ENCODE measurements at places on chromosomes 2 and 18.

DNA sequence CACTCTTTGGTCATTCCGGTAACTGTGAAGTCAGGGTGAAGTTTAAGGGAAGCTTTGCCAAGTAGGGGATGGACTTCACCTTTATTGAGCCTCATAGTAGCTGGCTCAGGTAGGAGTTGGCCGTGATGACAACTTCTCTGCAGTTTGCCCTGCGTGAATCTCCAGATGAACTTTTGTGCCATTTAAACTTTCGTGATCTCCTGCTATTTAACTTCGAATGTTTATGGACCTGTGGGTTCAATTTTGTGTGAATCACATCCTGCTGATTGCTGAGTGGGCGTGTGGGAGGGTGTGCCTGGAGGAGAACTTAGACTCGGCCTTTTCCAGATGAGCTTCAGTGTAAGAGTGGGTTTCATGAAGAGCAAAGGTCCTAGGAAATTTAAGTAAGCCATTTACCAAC, 4.2 kb downstream of the UGT1A1 start:
- DNase-seq = no peak

GRCh38 chr2:234147335-234147861, 96.9 kb downstream of the SPP2 start:
- no peak for DNase-seq

DNA sequence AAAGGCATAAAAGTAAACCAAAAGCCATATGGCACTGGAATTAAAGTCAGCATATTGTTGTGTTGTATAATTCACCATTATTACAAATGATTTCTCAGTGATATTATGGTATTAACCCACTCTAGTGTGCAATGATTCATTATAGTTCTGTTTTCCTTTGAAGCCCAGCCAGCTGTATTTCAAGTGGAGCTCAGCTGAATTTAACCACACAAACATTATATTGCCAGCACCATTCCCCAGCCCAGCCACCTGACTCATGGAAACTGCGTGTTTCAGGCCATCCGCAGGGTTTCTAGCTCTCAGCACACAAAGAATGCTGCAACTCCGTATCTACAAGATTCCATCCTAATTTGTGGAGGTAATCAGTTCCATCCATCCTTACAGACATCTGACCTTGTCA, 166.8 kb upstream of the CHAC2 start:
- DNase-seq = no peak

- DNase-seq = no peak
Observed at GRCh38 chr2:145096582-145096981, 576.7 kb upstream of the ZEB2 start.

GRCh38 chr2:169891593-169892298, 64.5 kb downstream of the UBR3 start:
- no peak for DNase-seq

DNA sequence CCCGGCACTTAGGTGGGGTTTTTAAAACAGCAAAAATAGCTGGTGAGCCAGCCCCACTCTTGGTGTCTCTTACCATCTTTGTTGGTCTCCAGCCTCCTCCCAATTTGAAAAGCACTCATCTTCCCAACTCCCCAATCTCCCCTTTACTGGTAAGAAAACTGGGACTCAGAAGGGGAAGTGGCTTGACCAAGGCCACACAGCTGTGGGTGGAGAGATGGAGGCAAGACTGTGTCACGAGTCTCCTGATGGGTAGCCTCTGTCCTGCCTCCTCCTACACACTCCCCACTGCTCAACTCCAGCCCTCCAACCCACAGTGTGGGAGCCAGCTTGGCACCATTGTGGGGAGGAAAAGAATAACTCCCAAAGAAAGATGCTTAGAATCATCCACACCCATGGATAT, 140.4 kb downstream of the SMAD2 start:
- DNase-seq = no peak

- DNase-seq = no peak
Observed at GRCh38 chr2:101306410-101306809, 2.1 kb downstream of the RNF149 start.

GRCh38 chr2:145221516-145221915, 701.6 kb upstream of the ZEB2 start:
- no peak for DNase-seq

GRCh38 chr2:177080746-177081284, 131.8 kb upstream of the HNRNPA3 start:
- DNase-seq = no peak

- no peak for DNase-seq
Observed at GRCh38 chr2:71611247-71611646, 157.9 kb downstream of the DYSF start.

DNA sequence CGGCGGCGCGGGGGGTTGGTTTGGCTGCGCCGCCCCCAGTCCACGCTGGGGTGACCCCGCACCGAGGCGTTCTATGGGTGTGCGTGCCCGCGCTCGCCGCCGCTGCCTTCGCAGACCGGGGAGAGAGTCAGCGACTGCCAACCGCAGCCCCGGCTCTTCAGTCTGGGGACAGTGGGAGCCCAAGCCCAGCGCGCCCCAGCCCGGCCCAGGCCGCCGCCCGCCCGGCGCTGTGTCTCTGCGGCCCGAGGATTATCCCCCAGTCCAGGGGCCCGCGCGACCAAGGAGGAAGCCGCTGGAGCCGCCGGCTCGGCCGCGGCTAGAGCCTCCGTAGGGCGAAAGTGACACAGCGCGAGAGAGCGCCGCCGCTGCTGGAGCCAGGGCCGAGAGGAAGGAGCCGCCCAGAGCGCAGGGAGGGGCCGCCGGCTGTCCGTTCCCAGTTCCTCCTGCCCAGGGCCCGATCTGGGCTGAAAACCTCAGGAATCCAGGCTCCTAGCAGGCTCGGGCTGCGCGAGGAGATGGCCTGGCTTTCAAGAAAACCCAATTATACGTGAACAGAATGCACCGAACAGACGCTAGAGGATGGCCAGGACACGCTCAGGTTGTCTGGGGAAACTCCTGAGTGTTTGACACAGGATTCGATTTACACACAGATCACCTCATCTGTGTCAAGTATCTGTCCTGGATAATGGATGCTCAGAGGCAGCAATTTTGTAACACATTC, 2.4 kb downstream of the CTIF start:
- DNase-seq = no peak

- no peak for DNase-seq
Observed at GRCh38 chr2:215619022-215619958, 183.4 kb upstream of the FN1 start.

DNA sequence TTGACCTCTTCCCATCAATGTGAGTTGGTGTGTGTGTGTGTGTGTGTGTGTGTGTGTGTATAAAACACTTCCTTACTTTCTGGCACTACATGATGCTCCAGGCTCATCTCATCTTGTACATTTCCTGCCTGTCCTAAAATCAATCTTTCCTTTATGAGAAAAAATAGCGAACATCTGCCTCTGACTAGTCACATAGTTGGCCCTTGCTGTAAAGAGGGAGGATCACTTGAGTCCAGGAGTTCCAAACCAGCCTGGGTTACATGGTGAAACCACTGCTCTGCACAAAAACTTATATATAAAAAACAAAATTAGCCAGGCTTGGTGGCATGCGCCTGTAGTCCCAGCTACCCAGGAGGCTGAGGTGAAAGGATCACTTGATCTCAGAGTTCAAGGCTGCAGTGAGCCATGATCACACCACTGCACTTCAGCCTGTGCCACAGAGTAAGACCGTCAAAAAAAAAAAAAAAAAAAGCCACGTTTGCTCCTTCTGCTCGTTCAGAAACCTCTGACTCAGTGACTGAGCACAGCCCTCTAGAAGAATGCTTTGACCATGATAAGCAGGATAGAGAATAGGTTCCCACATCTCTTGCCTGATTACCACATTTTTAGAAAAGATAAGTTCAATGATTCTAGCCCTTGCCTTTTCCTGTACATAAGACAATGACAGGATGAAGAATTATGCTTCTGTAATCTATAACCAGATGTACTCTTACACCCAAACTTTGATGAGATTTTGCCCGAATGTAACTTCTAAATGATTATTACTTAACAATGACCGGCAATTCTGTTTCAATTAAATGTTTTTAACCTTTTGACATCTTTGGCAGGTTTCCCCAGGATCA, 45.2 kb upstream of the ST3GAL5 start:
- no peak for DNase-seq

- no peak for DNase-seq
Observed at GRCh38 chr2:75018162-75018561, 59.7 kb downstream of the POLE4 start.

DNA sequence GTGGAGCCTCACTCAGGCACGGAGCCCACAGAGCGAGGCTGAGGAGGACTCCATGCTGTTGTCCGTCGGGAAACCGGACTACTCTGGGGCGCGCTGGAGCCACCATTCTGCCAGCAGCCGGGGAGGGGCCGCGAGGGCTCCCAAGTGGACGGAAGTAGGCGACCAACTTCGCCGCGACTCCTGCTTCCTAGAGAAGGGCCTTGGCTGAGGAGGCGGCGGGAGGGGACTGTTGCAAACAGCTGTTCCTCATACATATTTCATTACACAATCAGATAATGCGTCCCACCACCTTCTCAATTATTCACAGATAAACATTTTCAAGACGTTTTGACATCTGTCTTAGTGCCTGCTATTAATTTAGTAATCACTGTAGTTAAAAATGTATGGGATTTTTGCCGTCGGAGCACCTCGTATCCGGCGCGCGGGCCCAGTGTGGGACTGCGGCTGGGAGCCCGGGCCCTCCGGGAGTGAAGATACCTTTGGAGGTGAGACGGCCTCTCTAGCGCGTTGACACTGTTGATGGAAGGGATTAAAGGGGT, 11.7 kb upstream of the SIX3 start:
- no peak for DNase-seq

DNA sequence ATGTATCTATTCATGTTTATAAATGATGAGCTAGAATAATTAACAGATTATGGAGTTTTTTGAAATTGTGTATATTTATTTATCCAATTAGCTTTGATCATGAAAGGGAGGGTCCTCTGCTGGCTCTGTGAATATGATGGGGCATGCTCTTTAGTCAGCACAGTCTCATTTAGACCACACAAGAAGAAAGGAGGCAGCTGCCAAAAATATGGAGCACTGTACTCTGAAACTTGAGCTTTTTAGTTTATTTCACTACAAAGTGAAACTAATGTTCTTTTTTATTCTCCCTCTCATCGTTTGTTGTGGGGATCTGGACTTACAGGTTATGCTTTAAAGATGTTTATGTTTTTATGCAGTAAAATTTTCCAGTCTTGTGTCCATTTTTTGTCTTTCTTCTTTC, 266.9 kb upstream of the GULP1 start:
- DNase-seq = no peak

DNA sequence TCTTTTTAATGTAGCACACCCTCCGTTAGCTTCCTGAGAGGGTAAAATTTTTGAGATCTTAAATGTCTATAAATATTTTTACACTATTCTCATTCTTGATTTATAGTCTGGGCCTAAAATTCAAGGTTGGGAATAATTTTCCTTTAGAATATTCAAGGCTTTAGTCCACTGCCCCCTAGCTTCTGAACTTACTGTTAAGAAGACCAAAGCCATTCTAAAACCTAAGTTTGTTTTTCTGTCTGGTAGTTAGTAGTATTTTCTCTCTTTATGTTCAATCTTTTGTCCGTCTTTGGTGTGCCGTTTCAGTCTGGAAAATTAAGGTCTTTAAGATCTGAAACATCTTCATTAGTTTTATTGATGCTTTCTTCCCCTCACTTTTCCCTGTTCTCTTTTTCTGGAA, 14.5 kb downstream of the OSBPL6 start:
- DNase-seq = no peak

DNA sequence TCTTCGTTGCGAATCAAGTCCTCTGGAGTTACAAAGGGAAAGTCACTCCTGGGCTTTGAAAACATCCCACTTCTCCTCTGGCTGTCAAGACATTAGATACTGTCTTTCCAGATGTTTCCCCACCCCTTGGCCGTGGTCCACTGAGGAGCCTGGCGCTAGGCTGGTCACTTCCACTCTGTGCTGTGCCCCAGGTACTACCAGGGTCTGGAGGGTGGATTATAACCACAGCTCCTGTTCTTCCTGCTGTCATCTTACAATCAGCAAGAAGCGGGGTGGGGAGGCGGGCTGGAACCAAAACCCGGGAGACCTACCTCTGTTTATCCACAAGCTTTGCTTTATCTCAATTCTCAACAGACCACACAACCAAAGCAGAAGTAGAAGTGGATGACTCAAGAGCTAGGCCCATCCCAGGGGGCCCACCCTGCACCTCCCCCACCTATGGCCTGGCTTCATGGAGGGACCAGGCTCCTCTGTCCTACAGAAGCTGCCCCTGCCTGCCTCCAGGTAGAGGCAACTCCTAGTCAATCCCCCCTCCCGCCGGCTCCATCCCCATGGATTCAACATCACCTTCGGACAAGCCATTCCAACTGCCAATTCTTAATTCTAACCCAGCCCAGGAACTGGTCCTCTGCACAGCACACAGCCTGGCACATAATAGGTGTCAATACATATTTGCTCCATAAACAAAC, 17.8 kb downstream of the SMAD7 start:
- no peak for DNase-seq

DNA sequence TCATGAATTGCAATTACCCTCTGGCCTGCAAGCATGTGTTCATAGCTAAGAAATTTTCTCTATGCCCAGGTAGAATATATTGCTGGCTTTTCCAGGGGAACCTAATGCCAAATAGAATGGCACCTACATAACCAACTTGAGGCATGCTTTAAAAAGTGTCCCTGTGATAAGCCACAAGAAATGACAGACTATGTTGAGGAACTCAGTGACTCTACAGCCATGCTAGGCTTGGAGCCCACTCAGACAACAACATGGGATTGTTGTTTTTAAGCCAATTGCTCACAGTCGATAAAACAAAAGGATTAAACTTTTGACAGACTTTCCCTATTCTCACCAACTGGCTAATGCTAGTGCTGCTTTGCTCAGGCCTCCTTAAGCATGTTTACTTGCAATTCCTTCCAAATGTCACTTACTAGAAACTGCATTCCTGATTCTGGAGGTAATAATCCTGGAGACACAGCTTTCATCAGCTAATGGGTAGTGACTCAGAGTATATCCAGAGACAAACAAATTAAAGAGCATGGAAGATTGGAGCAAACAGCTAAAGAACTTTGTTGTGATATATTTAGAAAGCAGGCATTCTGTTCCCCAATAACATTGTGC, 249.0 kb downstream of the SLC8A1 start:
- no peak for DNase-seq

- no peak for DNase-seq
Observed at GRCh38 chr2:85826990-85827878, 61.6 kb downstream of the ST3GAL5 start.

GRCh38 chr2:41605311-41605710, 442.5 kb upstream of the PKDCC start:
- DNase-seq = no peak

- DNase-seq = no peak
Observed at GRCh38 chr2:232838406-232838874, 31.6 kb upstream of the SNORC start.

GRCh38 chr2:211396815-211397214, 840.4 kb downstream of the CPS1 start:
- no peak for DNase-seq

DNA sequence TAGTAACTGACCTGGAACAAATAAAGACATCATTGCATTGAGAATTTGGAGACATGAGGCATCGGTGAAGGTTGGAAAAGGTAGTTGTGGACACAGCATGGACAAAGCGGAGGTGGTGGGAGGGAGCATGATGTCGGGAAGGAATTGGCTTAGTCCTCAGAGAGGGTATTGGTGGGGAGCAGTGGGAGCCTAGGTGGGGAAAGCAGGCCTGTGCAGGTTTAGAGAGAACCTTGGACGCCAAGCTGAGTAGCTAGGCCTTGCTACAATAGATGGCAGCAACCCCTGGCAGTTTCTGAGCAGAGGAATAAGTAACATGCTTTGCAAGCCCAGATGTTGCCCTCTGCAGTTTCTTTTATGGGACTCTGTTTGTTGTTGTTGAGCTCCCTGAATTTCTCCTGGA, 177.1 kb upstream of the LHCGR start:
- DNase-seq = no peak

Data from iPS DF 19.7 (cell line).